HL-60 (cell line): ENCODE measurements at places on chromosomes 16 and 17.

GRCh38 chr17:57708410-57708809 is 36.7 kb downstream of the CCDC182 start:
- DNase-seq, result no peak

- DNase-seq, result no peak
These were observed 65.3 kb upstream of the PLCG2 start for GRCh38 chr16:81713796-81714195.

DNA sequence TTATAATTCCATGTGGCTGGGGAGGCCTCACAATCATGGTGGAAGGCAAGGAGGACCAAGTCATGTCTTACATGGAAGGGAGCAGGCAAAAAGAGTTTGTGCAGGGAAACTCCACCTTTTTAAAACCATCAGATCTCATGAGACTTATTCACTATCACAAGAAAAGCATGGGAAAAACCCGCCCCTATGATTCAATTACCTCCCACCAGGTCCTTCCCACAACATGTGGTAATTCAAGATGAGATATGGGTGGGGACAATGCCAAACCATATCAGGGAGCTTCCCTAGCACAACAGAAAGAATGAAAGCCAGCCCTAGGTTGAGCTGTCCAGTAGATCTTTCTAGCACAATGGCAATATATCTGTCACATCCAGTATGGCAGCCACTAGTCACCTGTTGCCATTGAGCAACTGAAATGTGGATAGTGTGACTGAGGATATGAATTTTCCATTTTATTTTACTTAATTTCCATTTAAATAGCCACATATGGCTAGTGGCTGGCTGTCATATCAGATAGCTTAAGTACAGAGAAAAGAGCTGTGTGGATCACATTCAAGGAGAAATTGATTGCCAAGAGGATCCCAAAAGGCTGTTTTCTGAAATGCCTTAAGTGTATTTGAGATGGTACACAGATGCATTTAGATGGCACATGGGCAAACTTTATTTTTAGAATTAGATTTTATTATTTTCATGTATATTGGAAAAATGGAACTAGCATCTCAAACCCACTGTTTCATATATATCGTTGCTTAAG is 273.0 kb downstream of the GRIN2A start:
- no peak for DNase-seq

DNA sequence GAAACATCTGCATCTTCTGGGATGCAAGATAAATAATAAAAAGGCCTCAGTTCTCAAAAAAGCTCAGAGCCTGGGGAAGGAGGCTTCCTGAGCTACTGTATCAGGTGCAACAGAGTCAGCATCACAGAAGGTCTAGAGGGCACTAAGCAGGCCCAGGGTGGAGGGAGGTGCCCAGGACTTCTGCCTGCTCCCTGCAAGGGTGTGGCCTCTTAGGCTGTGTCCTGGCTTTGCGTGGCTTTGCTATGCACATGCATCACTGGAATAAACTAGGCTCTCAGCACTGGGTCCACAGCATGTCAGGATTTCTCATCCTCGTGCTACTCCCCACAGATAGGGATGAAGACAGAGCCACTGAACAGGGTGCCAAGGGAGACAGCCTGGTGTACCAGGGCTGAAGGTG is 25.5 kb downstream of the CDK5R1 start:
- no peak for DNase-seq

GRCh38 chr17:6021627-6022026 is 48.6 kb upstream of the WSCD1 start:
- no peak for DNase-seq

DNA sequence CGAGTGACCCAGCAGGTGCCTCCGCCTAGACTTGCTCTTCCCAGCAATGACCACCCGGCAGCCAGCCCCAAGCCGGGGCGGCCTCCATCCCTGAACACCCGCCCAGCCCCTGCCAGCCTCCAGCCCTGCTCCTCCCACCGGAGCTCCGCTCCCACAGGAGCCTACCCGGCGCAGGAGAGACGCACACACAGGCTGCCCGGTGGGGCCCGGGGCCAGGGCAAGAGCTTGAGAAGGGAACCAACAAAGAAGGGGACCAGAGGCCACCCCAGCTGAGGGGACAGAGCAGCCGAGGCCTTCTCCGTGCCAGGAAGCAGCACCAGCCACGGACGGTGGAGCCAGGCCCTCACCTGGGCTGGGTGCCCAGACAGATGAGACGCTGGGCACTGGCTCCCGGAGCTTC is 13.8 kb downstream of the PKD1 start:
- DNase-seq, result no peak

DNA sequence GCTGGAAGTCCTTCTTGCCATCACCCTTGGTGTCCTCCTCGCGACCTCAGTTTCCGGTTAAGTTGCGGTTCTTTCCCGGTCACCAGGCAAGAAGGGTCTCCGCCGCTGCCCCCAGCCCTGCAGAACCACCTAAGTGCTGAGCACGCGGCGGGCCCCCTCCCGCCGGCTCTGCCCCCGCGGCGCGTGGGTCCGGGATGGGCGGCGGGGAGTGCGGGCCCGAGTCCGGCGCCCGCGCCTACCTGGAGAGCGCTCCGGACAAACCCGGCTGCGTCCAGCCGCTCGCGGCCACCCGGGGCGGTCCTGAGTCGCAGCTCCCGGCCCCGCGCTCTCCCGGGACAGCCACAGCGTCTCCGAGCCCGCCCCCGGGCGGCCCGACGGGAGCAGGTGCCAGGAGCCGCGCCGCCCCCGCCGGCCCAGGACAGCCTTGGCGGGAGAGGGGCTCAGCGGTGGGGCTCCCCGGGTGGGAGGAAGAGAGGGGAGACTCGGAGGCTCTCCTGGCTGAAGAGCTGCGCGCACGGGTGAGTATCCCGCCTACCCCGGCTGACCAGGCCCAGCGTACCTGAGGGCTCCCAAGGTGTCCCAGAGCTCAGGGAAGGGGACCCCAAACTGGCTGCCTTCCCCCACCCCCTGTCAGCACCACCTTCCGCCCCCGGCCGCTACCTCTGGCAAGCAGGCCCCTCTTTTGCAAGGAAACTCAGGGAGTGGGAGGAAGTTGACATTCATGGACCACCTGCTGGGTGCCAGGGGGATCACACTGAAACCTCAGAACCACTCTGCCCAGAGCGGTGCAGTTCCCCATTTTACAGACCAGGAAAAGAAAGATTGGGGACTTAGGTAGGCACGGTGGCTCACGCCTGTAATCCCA is 22.2 kb upstream of the C17orf113 start:
- no peak for DNase-seq

DNA sequence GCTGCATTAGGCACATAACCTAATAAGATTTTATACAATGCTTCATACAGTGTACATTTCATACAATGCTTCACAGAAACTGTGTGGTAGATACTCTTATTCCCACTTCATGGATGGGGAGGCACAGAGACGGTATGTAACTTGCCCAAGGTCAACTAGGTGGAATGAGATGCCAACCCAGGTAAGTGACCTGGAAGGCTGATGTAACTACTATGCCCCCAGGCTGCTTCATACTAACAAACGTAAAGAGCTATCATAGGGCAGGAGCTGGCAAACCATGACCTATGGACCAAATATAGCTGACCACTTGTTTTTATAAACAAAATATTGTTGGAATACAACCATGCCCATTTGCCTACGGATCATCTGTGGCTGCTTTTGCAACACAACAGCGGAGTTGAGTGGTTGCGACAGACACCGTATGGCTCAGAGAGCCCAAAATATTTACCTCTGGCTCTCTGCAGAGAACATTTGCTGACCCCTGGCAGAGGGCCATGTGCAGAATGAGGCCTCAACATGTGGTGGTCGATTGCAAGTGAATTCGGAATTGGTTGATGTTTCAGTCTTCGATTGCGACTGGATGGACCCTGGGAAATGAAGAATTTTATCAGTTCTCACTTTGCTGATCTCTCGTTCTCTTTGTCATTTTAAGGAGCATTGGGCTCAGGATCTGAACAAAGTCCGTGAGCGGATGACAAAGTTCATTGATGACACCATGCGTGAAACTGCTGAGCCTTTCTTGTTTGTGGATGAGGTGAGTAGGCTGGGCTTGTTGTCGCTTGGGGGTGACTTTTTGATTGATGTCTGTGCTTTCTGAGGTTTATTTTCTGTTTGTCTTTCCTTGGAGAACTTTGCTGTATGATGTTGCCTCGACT is 109.7 kb downstream of the PLCG2 start:
- DNase-seq, result no peak

GRCh38 chr17:66248285-66248684 is 19.1 kb upstream of the APOH start:
- no peak for DNase-seq

DNA sequence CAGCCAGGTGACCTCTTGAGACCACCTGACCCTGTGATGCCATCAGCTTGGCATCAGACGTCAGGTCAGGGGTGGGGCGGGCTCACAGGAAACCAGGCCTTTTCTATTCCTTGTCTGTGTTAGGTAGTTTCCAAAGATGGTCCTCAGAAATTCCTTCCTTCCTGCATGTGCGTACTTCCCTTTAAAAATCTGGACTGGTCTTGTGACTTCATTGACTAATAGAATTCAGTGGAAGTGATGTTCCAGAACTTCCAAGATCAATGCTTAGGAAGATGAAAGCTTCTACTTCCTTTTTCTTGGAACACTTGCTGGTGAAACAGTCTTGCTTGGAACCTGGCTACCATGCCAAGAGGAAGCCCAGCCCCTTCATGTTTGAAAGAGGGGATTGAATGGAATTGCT is 10.0 kb upstream of the N4BP1 start:
- no peak for DNase-seq

GRCh38 chr17:1997927-1998742 is 27.0 kb downstream of the RTN4RL1 start:
- DNase-seq, result no peak

DNA sequence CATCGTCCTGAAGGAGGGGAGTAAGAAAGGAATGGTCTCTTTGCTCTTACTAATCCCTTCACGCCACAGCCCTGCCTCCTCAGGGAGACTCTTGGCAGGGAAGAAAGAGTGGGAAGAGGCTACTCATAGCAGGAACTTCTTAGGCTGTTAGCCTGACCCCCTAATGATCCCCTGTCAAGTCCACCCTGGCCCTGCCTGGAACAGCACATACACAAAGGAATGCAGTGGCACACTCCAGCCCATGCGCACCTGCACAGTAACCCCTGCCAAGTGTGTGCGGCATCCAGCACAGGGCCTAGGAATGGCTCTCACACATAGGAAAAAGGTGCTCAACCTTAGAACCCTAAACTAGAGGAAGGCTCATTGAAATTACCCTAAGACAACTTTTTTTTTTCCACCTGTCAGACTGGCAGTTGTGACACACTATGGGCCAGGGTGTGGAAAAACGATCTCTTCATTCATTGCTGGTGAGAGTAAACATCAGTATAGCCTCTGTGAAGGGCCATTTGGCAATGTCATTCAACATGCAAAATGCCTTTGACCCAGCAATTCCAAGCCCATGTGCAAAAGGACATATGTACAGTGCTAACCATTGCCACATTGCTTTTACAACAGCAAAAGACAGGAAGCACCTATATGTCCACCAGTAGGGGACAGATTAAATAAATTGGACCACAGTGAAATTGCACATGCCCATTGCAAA is 50.1 kb downstream of the PIMREG start:
- no peak for DNase-seq

GRCh38 chr16:75361936-75362335 is 71.4 kb downstream of the CFDP1 start:
- no peak for DNase-seq

DNA sequence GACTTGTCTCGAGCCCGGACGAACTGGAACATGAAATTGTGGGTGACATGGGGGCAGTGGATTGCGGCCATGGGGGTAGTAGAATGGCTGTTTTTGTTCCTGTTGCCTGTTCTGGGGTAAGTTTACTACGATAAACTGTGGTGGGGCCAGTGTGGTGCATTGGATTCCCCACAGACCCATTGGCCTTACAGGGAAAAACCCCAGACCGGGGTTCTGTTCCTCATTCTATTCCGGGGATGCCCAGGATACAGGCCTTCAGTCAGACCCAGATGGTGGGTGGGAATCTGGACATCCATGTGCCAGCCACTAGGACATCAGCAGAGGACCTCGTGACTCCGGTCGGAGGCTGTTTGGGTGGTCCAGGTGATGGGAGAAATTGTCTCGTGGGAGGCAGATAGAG is 88.1 kb downstream of the ABCC1 start:
- no peak for DNase-seq

DNA sequence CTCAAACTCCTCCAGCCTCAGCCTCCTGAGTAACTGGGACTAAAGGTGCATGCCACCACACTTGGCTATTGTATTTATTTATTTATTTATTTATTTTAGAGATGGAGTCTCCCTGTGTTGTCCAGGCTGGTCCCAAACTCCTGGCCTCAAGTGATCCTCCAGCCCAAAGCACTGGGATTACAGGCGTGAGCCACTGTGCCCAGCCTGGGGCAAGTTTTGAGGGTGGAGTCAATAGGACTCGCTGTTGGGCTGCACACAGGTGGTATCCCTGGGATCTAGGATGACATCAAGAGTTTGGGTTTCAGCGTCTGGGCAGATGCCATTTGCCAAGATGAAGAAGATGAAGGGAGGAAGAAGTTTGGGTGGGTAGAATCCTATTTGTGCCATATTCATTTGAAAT is 213.9 kb downstream of the GSG1L start:
- DNase-seq, result no peak

DNA sequence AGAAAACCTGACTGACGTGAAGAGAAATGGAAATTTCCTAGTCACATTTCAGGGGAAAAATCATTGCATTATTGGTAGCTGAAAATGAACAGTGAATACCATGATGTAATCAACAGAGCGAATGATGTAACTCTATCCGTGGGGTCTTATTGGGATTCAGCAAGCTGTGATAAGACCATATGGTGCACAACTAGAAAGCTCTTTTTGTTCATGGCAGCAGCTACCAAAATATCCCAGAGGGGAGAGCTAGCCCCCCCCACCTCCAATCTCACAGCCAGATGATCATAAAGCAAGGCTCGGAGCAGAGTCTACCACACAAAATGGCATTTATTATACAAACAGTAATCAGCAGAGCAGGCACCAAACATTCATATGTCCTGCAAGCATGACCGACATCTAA is 22.2 kb upstream of the DNAH17 start:
- DNase-seq, result no peak

DNA sequence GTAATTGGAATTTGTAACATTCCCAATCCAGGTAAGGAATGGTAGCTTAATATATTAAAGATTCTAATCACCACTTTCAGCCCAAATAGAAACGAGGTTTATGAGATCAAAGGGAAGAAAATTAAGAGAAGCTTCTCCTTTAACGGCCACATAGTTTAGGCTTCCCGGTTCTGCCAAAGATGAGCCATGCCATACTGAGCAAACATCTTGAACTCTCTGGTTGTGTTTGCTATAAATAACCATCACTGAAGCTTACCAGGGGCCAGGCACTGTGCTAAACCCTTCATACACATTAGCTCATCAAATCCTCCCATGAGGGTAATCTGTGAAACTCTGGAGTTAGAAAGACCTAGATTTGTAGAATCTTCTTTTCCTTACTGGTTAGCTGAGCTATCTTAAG is 2.8 kb downstream of the MYH11 start:
- DNase-seq, result no peak
